Stimulated activated naive CD8-positive, alpha-beta T cell treated with anti-CD3 and anti-CD28 coated beads, Interleukin-15, amount 100 ng/mL, for 72 hours (primary cell): ENCODE measurements at places on chromosomes 4 and X.

DNA sequence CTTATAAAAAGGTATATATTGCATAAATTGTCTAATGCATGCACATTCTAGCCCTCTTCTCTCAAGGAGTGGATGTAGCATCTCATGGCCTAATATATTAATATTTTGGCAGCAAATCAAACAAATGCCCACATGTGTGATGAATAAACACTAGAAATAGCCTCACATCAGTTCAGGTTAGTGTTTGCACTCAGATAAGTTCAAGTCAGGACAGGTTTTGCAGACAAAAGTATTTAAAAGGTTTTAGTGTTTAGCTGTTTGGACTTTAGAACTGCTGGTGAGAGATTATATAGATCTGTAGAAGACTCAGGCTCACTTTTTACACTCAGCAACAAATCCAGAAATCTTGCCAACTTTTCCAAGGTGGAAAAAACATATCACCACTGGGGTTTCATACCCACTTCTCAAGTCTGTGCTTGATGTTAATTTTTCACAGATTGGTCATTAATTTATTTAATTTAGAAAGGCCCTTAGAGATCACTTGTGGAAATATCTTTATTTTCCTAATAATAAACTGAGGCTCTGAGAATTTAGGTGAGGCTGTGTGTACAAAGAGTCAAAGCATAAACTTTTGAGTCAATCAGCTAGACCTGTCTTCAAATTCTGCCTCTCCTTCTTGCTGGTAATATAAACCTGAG, 362.6 kb downstream of the GASK1B start:
- DNase-seq = no peak

GRCh38 chr4:11700751-11701226, 272.1 kb upstream of the HS3ST1 start:
- no peak for DNase-seq

DNA sequence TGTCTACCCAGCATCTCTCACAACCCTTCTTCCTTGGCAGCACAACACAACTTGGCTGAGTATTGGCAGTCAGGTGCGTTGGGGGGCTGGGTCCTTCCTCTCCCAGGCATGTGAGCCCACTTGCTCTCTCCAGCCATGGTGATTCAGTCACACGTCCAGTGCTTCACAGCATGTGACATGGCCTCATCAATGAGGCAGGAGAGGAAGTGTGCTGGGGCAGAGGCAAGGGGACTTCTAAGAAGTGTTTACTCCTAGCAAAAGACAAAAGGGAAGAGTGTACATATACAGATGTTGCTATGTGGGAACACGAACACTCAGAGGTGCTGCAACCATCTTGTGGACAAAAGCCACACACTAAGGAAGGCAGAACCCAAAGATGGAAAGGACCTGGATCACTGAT, 380.8 kb downstream of the FBXW7 start:
- DNase-seq = no peak

DNA sequence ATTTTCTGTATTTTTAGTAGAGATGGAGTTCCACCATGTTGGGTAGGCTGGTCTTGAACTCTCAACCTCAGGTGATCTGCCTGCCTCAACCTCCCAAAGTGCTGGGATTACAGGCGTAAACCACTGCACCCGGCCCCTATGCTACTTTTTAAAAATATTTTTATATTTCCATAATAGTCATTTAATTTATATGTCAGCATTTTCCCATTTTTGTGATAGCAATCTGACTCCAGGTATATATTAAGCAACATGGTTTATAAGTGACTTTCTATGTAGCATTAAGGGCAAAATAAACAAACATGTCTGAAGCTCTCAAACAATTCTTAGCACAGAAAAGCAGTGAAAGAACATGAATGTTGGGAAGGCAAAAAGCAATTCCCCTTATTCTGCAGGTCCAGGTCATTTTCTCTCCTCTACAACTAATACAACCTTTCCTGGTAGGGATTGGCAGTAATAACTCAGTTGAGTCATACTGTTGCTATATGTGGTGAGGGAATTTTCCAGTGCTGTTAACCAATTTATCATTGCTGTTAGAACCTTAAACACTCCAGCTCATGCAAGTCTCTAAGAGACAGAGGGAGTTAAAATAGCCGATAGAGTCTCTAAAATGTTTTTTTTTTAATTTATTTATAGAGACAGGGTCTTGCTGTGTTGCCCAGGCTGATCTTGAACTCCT, 24.0 kb downstream of the SMIM14 start:
- no peak for DNase-seq

DNA sequence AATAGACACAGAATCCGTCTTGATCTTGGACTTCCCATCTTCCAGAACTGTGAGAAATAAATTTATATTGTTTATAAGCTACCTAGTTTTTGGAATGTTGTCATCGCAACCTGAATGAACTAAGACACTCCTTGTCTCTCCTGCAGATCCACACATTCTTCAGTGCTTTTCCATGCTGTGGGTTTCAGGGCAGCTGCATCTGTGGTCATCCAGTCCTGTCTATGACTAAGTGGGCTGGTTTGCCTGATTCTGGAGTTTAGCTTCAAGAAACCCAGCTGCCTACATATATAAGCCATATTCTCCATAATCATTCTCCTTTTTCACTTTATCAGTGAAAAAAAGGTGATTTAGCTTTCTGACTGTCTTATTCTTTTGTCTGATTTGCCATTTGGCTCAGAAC, 170.3 kb upstream of the KIT start:
- DNase-seq = no peak

GRCh38 chr4:72341432-72341820, 227.6 kb downstream of the ADAMTS3 start:
- no peak for DNase-seq
